LoVo (cell line): ENCODE measurements at places on chromosomes 12 and 14.

DNA sequence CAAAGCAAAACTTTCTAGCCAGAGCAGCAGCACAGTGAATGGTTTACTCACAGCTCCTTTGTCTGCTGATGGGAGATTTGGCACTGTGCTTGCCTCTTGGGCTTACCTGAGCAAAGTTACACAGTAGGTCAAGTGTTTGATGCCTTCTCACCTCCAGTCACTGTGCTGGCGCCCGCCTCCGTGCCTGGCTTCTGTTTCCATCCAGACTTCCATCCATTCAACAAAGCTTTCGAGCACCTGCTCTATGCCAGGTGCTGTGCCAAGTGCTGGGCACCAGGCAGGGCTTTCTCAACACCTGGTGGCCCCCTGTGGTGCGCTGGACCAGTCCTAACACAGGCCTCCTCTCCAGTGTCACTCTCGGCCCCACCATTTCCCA, 199.2 kb upstream of the EEA1 start:
- no peak for DNase-seq

DNA sequence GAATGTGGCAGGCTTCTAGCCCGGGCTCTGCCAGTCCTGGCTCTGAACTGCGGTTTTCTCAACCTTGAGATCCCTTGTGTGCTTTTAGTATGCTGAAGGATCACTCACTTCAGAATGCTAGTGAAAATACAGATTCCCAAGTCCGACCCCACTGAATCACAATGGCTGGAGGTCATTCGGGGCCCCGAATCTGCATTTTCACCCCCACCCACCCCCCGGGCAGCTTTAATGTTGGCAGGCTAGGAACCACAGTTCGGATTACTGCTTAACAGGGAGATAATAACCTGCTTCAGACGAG, 573 bp upstream of the SUSD6 start:
- DNase-seq, result no peak

DNA sequence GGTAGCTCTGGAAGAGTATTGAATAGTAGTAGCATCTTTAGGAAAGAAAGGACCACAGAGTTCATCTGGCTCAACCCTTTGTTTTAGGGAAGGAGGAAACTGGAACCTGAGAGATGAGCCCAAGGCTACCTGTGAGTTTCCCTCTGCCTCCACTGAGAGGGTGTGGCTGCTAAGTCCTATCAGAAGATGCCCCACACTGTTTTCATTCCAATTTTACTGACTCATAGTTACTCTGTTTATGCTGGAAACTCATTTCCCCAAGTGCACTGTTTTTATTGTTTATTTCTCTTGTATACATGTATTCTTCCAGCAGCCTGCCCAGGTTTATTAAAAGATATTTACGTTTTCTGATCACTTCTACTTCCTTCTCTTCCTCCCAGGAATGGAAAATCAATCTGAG, 127.4 kb upstream of the ARHGAP5 start:
- DNase-seq, result peak; percentile 77

- DNase-seq, result no peak
Measured at GRCh38 chr12:79375050-79375449, 315.7 kb downstream of the PAWR start.

DNA sequence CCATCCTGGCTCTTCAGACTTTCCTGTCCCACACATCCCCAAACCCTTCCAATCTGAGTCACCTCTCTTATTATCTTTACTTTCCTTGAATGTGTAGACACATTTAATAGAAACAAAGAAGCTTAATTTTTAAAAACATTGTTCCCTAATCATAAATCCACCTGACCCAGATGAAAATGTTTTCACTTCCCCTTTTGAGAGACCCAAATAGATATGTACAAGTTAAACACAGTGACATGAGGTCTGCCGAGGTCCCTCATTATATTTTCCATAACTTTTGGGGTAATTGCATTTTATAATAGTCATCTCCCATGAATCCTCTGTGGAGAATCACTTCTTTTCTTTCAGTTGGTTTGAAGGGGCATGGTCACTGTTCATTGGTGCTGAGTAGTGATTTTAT, 191.1 kb downstream of the GRIN2B start:
- DNase-seq, result no peak

GRCh38 chr14:90053044-90053443, 8.8 kb upstream of the KCNK13 start:
- no peak for DNase-seq

DNA sequence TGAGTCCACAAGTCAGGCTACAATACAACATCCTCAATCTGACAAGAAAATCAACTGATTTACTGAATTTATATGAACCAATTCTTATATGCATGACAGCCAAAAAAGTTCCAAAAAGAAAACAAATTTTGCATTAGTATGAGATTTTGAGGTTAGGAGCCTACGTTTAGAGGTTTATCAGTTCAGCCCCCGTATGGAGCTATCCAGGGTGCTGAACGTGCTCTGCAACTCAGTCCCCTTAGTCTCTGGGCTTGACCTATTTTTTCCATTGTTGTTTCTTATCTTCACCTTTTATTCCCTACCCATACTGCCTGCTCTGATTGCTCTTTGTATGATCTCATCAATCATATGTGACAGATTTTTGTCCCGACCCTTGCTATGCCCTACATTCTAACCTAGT, 693.0 kb downstream of the NRXN3 start:
- peak; percentile 48 for DNase-seq

GRCh38 chr12:12540261-12541013, 22.2 kb downstream of the DUSP16 start:
- no peak for DNase-seq

GRCh38 chr14:35416108-35416750, 11.7 kb upstream of the NFKBIA start:
- no peak for DNase-seq

GRCh38 chr12:4238577-4238976, 35.0 kb upstream of the CCND2 start:
- no peak for DNase-seq

DNA sequence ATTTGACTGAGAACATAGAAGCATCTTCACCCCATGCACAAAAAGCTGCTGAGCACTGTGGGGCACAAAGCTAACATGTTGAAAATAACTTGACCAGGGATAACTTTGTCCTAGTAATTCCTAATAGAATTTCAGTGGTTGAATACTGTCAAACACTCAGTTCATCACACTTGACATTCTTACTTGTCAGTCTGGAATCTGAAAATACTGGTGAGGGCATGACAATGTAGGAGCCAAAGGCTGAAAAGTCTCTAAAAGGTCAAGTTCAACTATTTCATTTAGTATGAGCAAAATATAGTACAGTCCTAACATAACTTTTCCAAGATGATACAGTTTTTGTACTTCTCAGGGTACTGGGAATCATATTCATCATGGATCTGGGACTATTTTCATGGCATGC, 504.4 kb upstream of the LMO3 start:
- no peak for DNase-seq

DNA sequence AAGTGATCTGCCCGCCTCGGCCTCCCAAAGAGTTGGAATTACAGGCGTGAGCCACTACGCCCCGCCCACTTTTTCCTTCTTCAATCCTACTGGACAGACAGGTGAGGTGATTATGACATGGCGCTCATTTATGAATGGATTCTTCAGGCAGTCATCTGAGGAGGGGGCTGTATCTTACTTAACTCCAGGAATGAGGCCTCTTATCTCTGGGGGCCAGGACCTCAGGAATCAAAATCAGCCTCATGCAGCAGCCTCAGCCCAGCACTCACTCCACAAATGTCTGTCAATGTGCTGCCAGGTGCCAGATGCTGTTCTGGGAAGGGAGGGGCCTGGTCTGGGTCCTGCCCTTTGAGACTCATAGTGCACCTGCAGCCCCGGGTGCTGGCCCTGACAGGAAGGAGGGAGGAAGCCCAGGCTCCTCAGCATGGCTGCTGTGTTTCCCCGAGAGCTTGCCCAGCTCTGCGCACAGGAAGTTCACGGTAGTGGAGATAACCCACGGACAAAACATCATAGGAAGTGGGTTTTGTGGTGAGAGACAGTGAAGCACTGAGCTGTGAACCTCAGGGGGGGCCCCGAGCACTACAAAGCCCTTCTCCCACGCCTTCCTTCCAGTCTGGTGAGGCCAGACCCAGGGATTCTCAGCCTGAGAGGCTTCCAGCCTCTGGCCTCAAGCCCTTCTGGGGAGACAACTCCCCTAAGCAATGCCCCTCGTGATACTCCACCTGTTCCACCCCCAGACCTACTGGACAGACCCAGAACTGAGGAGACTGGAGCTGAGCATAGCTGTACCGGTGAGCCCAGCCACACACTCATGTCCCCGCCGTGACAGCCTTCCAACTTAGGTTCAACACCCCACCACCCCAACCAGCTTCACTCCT, 22.3 kb downstream of the GALNT6 start:
- DNase-seq, result no peak

GRCh38 chr12:15592934-15593333, 196.3 kb downstream of the EPS8 start:
- DNase-seq, result no peak

- no peak for DNase-seq
Measured at GRCh38 chr12:130196827-130197226, 34.6 kb downstream of the FZD10 start.

- DNase-seq, result peak; percentile 88
Measured at GRCh38 chr14:52553671-52554575, 1.3 kb downstream of the GPR137C start.

GRCh38 chr14:91282954-91283645, 38.6 kb upstream of the GPR68 start:
- no peak for DNase-seq

GRCh38 chr12:112450725-112451124, 32.0 kb downstream of the PTPN11 start:
- no peak for DNase-seq

DNA sequence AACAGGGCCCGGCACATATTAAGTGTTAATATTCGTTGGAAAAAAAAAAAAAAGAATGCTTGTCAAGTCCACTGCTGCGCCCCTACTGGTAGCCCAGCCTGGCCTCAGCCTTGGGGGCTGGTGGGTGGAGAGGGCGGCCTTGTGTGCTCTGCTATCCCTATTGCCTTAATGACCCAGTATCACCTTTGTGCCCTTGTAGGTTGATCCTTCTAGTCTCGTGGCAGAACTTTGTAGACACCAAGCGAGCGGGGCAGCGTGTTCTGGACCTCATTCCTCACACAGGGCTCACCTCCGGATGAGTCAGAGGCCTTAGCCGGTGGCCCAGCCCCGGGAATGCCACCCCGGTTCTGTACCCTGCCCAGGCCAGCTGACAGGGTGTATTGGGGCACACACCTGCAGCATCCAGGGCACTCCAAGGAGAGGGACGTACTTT, 1.8 kb upstream of the RCOR1 start:
- DNase-seq, result no peak

DNA sequence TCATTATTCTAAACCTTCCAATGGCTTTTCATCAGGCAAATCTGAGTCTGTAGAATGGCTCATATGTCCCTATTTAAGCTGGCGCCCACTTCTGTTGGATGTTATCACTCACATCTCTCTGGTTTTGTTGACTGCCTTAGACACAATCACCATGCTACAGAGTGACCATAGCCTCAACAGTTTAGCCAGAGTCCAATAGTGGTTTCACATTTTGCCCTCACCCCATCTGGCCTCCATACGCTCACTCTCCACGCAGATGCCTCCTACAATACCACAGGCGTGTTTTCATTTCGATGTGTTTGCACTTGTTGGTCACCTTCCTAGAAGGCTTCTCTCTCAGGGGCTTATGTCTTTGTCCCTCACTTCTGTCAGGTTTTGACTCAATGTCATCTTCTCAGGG, 3.4 kb downstream of the KLRB1 start:
- DNase-seq, result no peak

DNA sequence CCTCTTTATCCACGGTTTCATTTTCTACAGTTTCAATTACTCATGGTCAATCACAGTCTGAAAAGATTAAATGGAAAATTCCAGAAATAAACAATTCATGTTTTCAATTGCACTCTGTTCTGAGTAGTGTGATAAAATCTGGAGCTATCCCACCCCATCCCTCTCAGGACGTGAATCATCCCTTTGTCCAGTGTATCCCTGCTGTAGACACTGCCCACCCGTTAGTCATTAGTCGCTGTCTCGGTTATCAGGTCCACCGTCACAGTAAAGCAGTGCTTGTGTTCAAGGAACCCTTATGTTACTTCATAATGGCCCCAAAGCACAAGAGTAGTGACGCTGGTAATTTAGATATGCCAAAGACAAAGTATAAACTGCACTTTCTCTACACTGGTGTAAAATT, 141.0 kb upstream of the LMNTD1 start:
- peak; percentile 18 for DNase-seq

DNA sequence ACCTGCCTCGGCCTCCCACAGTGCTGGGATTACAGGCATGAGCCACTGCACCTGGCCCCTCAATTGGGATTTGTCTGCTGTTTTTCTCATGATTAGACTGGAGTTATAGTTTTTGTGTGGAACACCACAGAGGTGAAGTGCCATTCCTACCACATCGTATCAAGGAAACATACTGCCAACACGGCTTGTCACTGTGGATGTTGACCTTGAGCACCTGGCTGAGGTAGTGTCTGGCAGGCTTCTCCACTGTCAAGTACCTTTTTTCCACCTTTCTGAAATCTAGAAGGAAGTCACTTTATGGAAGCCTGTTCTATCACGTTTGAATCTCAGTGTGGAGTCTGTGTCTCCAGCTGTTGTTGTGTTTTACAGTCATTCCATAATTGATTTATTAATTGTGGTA, 21.4 kb upstream of the SEL1L start:
- DNase-seq, result no peak

- DNase-seq, result peak; percentile 44
Measured at GRCh38 chr12:113333877-113334785, 778 bp downstream of the SLC8B1 start.

DNA sequence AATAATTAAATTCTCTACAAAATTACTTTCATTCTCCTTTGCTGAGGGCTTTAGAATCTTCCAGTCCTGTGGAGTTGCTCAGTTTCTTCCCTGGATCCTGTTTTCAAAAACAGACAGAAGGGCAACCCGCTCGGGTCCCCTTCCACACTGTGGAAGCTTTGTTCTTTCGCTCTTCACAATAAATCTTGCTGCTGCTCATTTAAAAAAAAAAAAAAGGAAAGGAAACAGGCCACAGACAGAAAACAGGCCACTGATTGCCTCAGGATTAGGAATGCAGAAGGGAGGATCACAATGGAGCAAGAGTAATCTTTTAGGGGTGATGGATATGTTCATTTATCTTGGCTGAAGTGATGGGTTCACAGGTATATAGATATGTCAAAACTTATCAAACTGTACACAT, 29.5 kb upstream of the HIGD1C start:
- no peak for DNase-seq

DNA sequence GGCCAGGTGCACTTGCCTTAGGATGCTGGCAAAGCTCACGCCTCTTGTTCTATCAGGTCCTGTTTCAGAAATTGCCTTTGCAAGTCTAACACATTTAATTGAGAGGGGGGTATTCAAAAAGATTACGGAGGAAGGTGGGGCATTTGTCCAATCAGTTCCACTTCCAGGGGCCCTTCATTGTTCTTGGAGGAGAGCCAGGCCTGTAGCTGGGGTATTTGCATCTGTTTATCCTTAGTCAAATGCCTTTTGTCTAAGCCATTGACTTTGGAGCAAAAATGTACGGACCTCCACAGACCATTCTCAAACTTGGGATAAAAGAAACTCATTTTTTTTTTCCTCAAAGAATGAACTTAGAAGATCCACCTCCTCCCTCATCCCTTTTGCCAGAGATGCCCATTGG, 582.0 kb downstream of the BCL11B start:
- no peak for DNase-seq

- DNase-seq, result no peak
Measured at GRCh38 chr14:82422230-82422629, 888.6 kb upstream of the SEL1L start.
